ENCODE measurements at places on chromosomes 1 and 21.

GRCh38 chr1:235552146-235552716 lies 48.0 kb upstream of the B3GALNT2 start:
- DNase-seq: no peak

GRCh38 chr1:154190550-154190949 lies 1.4 kb downstream of the TPM3 start:
- no peak for DNase-seq

DNA sequence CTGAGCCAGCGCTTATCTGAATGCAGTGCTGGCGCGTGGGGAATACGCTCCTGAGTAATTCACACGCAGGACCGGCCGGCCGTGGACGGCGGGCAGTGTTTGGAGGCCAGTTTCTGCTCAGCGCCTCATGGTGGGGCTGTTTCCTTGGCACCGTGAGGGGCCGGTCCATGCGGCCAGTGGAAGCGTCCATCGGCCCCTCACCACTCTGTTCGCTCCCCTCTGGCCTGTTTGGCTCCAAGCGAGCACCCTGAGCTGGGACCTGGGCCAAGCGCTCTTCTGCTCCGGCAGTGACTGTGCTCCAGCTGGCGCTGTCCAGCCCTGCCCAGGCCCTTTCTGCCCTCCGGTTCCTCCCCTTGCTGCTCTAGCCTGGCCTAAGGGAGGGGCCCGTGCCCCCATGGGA lies 16.3 kb upstream of the PLCH2 start:
- DNase-seq: no peak

DNA sequence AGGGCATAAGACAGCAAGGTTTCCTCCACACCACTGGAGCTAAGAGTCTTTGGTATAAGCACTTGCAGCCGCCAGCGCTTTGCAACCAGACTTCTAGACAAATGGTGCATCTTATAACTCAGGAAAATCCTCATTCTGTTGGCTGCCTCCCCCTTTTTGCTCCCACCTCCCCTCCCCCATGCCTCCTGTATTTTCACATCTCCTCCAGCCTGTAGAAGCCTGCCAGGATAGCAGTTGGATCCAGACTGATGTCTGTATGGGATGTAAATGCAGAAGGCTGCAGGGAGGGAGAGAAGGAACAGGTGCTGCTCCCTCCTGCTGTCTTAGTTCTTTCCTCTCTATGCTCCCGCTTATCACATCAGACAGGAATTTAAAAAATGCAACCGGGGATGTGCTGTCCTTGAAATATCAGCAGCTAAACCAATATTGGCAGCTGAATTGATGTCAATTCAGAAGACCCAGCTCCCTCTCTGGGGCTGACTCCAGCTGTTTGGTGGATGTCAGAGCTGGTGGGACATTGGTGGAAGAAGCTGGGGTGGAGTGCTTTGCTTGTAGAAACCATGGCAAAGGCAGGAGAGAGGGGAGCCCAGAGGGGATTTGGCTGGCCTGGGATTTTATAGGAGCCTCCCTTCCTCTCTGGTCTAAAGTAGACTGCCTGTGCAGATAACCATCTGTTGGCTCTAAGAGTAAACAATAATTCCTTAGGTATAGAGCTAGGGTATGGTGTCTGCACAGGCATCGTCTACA lies 53.5 kb downstream of the NFASC start:
- no peak for DNase-seq

GRCh38 chr1:115495625-115496024 lies 146.1 kb upstream of the VANGL1 start:
- DNase-seq: no peak

DNA sequence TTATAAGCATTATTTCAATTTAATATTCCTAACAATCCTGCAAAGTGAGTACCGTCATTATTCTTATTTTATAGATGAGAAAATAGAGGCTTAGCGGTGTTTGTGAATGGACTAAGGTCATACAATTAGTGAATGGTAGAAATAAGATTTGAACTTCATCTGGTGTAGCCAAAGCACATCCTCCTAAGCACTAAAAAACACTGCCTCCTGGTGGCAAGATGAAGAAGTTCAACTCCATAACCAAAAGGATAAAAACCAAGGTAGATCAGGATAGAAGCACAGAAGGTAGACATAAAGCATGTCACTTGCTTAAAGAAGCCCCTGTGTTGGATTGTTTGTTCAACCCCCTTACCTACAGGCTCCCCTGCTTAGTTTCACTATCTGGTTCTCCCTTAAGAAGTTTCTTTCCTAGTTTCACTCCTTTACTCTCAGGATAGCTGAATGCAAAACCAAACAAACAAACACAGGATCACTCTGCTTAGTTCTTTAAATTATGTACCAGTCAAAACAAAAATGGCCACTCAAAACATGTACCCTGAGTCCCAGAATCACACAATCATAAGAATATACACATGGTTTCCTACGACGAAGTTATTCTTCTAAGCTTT lies 12.7 kb upstream of the AIM2 start:
- DNase-seq: no peak

GRCh38 chr1:102901996-102902395 lies 206.3 kb downstream of the COL11A1 start:
- no peak for DNase-seq

DNA sequence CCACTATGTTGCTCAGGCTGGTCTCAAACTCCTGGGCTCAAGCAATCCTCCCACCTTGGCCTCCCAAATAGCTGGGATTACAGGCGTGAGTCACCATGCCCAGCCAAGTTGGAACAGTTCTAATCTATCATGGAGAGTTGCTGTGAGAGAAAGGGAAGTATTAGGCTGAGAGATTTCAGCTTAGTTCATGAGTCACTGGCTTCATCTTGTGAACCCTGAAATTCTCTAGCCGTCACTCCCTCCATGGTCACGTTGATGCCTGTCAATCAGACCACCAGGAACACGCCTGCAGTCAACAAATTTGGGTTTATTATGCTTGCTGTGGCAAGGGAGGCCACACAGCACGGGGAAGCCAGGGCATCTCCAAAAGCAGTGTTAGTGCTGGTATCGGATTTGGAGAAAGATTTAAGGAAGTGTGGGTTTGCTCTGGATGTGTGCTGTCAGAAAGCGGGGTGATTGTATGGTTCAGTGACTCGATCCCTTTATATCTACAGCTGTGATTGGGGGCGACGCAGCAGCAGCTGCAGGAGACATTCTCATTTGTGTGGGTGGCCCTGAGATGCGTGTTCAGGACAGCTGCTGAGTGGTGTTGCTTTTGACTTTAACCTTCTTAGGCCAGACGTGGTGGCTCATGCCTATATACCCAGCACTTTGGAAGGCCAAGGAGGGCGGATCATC lies 18.7 kb downstream of the UQCRHL start:
- DNase-seq: no peak

DNA sequence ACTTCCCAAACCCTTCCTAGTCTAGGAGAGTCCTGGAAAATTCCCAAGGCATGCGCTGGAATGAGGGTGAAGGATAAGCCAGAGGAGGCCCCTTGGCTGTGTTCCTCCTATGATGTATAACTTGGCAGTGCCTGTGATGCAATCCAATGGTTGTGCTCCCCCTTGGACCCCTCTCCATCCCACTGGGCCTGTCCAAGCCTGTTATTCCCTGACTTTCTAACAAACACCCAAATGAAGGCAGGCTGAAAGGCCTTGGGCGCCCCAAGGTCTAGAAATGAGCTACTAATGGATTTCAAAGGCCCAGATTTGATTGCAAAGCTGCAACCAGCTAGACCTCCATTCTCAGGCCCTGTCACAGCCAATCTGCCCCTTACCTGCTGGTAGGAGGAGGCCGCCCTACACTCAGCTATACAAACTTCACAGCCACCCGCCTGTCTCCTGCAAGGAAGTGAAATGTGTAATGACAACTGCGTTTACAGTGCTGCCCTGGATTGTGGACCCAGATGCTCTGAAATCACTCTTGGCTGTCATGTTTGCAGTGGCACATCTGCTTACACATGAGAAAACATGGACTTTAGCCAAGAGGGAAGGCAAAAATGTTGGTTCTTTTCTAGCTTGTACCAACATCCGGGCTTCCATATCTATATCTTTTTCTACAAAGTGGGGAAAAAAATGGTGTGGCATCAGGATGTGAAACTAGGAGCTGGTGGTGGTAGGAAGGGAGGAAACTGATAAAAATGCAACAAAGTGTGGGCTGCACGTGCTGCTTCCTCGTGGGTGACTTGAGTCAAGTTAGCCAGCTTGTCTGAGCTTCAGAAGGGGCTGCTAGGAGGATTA lies 130.4 kb downstream of the TRABD2B start:
- DNase-seq: no peak

DNA sequence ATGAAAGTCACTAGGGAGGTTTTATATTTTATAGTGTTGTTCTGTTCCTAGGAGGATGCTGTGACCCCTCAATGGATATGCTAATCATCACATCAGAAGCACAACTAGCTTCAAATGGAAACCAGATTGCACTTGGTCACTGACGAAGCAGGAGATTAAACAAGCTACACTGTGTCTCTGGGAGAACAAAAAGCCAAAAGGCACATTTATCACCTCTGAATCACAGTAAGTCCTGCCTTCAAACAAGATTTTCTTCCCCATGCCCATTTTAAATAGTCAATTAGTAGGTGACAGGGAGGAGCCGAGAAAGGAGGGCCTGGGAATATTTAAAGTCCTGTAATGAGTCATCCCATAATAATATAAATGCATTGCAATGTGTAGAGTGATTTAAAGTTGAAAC lies 38.1 kb downstream of the RGS2 start:
- DNase-seq: no peak

- DNase-seq: no peak
Measured at GRCh38 chr1:233327651-233328141, at the start of gene MAP3K21. MAP3K21 (plus strand) TSS chr1:233327724; CDS start chr1:233328029, 305 bp downstream.

Measured in T-helper 2 cell (primary cell).